Stimulated activated CD4-positive, alpha-beta T cell treated with anti-CD3 and anti-CD28 coated beads, Interleukin-12 subunit alpha, Interleukin-12 subunit beta, amount 100 ng/mL, for 48 hours (primary cell): ENCODE measurements at places on chromosomes 3 and 15.

DNA sequence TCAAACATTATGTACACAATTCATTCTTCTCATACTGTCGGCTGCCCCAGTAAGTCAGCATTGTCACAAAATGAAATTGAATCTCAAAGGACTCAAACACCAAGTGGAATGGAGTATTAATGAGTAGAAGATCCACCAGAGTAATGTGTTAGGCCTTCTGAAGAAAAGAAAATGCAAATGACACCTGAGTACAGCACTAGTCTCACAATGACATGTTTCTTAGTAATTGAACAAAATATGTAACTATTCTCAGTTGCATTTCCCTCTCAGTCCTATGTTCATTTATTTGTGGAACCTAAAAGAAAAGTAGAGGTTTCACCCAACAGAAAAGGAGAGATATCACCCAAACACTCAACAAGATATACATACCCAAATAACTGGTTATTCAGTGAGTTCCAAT is 283.9 kb upstream of the THBS1 start:
- no peak for DNase-seq

DNA sequence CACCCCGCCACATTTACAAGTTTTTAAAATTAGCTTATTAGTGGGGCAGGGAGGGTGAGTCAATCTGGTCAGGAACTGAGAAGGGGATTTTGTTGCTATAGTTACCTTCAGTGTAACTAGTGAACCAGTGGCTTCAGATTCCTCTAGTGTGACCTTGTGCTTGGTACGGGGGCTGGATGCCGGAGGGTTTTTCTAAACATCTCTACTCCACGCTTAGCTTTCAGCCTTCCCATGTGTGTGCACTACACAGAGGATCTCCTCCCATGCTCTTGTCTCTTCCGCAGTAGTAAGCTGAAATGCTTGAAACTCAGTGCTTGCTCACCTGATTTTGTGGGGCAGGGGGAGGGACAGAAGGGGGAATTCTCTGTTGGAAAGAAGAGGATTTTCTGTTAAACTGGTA is 67.9 kb upstream of the AKAP13 start:
- no peak for DNase-seq

DNA sequence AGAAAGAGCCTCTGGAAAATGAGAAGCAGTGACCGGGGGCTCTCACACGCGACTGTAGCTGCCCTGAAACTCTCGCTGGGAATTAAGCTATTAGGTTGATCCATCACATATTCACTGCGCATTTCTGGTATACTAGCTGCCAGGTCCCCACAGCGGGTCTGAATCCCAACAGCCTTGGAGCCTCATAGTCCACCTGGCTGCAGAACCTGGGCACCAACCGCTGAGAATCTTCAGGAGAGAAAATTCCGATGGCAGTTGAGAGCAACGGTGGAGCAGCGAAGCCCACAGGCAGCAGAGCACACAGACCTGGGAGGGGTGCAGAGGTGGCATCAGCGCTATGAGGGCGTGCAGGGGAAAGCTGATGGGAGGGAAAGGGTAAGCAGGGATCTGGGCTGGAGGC is 75.1 kb downstream of the FAM174B start:
- no peak for DNase-seq

DNA sequence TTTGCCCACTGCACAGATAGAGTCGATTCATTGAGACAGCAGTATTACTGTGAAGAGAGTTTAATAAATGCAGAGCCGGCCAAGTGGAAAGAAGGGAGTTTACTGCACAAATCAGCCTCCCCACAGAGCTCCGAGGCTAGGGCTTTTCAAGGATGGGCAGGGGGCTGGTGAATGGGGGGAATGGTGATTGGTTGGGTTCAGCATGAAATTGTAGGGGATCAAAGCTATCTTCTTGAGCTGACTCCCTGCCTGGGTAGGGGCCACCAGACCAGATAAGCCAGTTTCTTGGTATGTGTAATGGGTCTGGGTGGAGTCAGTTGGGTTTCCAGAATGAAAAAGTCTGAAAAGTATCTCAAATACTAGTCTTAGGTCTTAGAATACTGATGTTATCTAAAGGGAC is 66.6 kb downstream of the SYNPR start:
- no peak for DNase-seq

GRCh38 chr3:149401212-149401925 is 23.9 kb upstream of the TM4SF1 start:
- DNase-seq, result no peak

- no peak for DNase-seq
Measured at GRCh38 chr3:5134019-5134391, 11.9 kb downstream of the ARL8B start.

GRCh38 chr3:162769564-162769963 is 1273.0 kb downstream of the OTOL1 start:
- DNase-seq, result no peak

GRCh38 chr3:122094125-122094524 is 39.0 kb downstream of the CD86 start:
- no peak for DNase-seq

GRCh38 chr3:43773273-43774094 is 82.7 kb downstream of the ABHD5 start:
- DNase-seq, result no peak

DNA sequence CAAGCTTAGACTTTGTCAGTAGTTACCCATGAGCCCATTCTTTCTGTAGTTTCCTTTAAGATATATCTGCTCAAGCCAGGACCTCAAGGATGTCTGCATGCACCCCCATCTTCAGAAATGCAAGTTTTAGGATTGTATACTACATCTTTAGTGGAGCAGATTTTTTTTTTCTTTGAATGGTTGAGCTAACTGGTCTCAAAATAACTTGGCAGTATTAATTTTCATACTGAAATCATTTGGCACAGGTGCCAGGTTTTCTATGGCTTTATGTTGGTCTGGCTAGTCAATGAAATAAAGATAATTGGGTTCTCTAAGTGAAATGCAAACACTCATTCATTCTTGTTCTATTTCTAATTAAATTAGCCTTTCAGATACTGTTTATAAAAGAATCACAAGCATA is 108.9 kb downstream of the ATG7 start:
- DNase-seq, result no peak

GRCh38 chr3:108946292-108947285 is 7.1 kb downstream of the GUCA1C start:
- DNase-seq, result no peak

GRCh38 chr3:138943724-138944653 is 2.9 kb downstream of the FOXL2 start:
- no peak for DNase-seq

GRCh38 chr15:37940876-37941275 is 6.4 kb downstream of the TMCO5A start:
- no peak for DNase-seq

DNA sequence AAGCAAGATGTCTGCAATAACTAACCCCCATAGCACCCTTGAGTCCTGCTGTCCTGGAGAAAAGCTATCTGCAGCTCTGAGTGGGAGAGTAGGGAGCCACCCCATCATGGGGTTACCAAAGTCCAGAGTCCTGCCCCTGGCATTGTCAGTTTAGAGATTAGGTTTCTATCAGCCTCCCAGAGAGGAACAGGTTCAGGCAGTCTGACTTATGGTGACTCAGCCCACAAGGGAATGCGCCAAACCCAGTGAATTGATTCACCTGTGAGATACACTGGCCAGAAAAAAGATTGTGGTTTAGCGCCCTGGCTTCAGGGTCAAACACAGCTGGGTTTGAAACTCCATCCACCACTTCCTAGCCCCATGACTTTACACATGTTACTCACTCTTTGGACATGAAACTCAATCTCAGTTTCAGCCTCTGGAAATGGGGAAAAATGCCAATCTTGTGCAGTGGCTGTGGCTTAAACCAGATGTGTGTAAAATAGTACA is 263.6 kb upstream of the HES1 start:
- DNase-seq, result no peak

GRCh38 chr3:155701882-155702465 is 42.9 kb downstream of the PLCH1 start:
- no peak for DNase-seq

GRCh38 chr15:72037321-72037720 is 80.6 kb downstream of the MYO9A start:
- no peak for DNase-seq

GRCh38 chr15:73982222-73982962 is 9.7 kb downstream of the STOML1 start:
- DNase-seq, result no peak

- no peak for DNase-seq
Measured at GRCh38 chr3:59451800-59452746, 402.2 kb upstream of the CFAP20DC start.

DNA sequence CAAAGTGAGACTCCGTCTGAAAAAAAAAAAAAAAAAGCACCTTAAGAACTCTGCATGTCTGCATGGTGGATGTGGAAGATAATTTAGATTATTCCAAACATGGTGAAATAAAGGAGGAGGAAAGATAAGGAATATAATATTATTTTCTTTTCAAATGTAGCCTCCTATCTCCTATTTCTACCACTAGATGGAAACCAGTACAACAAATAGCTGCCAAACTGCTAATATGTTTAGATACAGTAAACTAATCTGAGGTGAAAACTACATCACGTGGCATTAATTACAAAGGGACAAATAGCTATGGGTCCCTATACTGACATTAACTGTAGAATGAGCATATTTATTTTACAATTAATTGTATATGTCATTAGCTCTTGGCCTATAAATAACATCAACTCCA is 197.8 kb downstream of the TBC1D5 start:
- no peak for DNase-seq

DNA sequence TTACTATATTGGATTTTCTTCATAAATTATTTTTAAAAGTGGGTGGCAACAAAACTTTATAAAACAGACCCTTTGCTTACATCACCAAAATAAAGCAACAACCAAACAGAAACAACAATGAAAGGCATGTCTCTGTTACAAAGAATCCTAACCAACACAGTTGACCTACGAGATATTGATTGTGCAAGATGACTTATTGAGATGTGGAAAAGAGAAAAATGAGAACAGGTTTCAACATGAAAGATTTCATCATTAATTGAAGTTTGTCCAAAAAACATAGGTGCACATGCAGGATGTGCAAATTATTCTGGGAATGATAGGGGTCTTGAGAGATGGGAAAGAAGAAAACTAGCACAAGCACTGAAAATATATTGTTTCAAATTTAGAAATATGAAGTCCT is 9.0 kb downstream of the GMNC start:
- no peak for DNase-seq

GRCh38 chr3:53232641-53233377 is 23.0 kb downstream of the TKT start:
- DNase-seq, result no peak

GRCh38 chr3:71062037-71062932 is 521.2 kb downstream of the FOXP1 start:
- DNase-seq, result no peak

DNA sequence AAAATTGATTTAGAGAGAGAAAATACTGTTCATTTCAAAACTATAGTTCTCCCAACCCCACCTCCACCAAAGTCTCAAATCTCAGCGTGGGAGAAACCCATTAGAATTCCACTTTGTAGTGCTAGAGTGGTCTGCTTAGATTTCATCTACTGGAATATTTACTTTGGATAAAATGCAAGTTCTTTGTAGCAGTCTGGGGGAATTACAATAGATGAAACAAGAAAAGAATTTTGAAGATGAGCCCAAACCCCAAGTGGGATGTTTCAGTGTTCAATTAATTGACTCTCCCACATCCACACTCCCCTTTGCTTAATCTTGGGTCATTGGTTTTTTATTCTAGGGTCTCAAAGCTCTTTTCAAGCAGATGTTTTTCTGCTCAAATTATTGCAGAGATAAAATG is 97.8 kb downstream of the RPL22L1 start:
- DNase-seq, result no peak

GRCh38 chr3:53501178-53501577 is 6.8 kb downstream of the CACNA1D start:
- DNase-seq, result no peak

GRCh38 chr3:186966406-186966805 is 36.1 kb downstream of the ST6GAL1 start:
- DNase-seq, result no peak

GRCh38 chr15:83372434-83372891 is 74.7 kb upstream of the SH3GL3 start:
- DNase-seq, result no peak

DNA sequence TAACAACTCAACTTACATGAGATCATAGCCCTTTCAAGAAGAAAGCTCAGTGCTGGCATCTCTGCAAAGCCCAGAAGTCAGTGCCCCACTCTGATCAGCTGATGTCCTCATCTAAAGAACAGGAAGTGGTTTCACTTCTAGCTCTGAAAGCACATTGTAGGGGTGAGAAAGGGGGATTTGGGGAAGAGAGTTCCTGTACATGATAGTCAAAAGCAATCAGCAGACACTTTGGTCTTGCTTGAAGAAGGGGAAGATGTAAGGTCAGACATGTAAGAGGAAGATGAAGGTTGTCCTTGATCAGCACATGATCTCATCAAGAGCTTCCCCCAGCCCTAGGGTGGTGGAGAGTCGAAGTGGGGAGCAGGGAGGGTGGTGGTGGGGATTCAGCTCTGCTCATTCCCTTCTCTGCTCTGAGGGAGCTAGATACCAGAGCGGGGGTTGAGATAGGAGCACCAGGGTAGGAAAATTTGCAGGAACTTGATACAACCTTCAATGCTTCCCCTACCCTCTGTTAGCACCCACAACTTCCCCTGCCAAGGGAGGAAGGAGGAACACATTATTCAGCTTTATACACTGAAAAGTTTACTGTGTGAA is 76.4 kb upstream of the ETV5 start:
- no peak for DNase-seq

GRCh38 chr3:44104043-44104442 is 137.6 kb upstream of the TOPAZ1 start:
- DNase-seq, result no peak

GRCh38 chr15:40388941-40389823 is 6.7 kb downstream of the KNSTRN start:
- DNase-seq, result no peak

GRCh38 chr15:64749167-64749566 is 26.2 kb downstream of the RBPMS2 start:
- no peak for DNase-seq

DNA sequence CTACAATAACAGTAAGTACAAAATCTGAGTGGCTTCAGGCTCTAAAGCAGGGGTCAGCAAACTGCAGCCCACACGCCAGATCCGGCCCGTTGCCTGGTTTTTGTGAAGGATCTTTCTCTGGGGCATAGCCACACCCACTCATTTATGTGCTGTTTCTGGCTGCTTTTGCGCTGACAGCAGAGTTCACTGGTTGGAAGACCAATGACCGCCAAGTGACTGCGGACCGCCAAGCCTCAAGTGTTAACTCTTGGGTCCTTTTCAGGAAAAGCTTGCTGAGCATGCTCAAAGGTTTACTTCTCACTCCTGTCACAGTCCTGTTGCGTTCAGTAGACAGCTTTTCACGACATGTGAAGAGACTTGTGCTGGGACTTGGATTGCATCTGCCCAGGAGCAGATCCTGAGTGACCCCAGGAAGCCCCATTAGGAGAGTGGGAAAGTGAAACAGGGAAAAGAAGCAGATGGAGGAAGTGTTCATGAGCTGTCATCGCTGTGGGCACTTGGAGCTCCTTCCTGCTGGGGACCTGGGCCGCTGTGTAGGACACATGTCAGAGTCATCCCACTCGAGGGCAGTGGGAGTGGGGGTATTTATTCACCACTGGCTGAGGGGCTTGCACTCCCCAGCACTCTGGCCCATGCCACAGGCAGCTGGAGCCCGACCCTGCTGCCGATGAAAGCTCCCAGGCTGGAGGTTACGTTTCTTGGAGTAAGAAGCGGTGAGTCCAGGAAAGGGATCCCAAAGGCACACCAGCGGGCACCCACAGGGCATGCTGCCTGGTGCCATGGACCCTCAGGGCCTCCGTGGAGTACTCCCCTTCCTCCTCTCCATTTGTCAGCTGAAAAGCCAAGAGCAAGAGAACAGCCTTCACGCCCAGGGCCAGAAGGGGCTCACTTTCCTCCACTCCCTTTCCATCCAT is 249.1 kb downstream of the PLCL2 start:
- DNase-seq, result no peak
